ENCODE measurements at places on chromosomes 3 and 15.

DNA sequence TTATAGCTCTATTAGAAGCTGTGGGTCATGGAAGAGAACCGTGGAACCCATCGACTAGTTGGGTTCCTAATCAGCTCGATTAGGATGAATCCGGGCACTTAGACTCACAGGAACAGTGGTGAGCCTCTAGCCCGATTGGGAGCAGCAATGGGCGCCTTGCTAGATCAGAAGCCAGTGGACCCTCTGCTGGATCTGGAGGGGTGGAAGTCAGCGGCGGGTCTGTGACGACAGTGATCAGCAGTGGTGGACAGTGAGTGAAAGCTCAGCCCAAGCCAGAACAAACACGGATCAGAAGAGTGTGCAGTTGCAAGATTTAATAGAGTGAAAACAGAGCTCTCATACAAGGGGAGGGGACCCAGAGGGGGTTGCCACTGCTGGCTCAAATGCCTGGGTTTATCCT lies 1170.2 kb downstream of the OTOL1 start:
- DNase-seq = no peak

GRCh38 chr3:171330938-171331337 lies 129.3 kb downstream of the TNIK start:
- DNase-seq = no peak

- DNase-seq = no peak
These were observed 610 bp downstream of the EPHB3 start for GRCh38 chr3:184561913-184562877.

GRCh38 chr15:72592097-72592496 lies 62.4 kb upstream of the GOLGA6B start:
- no peak for DNase-seq

DNA sequence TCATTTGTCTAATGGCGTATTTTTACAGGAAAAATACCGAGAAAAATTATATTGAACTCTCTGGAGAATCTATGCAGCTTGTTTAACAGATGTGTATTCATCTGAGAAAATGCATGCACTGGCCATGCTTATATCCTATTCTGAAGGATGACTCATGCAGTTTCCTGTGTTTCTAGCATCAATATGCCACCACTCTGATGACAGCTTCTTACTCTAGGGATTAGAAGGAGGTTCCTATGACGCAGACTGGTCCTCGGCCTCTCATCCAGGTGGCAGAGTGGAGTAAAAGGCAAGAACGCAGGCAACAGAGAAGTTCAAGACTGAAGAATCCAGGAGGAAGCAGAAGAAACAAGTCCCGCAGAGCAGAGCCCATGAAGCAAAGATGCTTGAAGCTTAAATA lies 910.0 kb upstream of the ROBO1 start:
- no peak for DNase-seq

- DNase-seq = no peak
These were observed 212.5 kb downstream of the UBE3A start for GRCh38 chr15:25226360-25226759.

DNA sequence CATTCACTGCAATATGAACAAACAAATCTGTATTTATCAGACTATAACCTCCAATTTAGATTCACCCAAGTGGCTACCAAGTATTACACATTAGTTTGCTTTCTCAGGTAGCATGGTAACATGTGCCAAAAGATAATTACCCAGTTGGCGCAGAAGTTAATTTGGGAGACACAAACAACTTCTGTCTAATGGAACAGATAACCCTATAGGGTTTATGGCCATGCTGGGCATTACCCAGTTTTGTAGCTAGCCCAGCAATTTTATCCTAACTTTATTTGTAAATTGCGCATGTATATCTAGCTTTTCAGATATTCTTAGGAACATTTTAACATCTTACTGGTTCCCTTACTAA lies 780 bp downstream of the RPL22L1 start:
- no peak for DNase-seq

- DNase-seq = no peak
These were observed 226.0 kb downstream of the TCF12 start for GRCh38 chr15:57144448-57144847.

- DNase-seq = no peak
These were observed 343.9 kb upstream of the CBLB start for GRCh38 chr3:106212665-106213222.

DNA sequence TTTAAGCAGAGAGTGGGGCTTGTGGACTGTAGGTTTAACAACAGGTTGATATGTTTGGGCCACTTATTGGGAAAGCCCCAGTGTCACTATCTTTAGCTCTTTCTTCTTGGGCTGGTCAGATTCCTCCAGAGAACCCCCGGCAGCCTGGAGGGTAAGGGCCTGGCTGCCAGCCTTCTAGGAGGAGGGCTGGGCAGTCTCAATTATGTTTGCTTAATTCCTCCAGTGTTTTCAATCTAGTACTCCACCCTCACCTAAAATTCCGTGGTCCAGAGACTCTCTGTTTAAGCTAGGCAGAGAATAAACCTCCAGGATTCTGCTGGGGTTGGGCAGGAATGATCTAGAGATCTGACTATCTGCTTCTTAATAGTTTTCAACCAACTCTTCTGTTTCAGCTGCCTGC lies 5.3 kb downstream of the ASB14 start:
- no peak for DNase-seq

DNA sequence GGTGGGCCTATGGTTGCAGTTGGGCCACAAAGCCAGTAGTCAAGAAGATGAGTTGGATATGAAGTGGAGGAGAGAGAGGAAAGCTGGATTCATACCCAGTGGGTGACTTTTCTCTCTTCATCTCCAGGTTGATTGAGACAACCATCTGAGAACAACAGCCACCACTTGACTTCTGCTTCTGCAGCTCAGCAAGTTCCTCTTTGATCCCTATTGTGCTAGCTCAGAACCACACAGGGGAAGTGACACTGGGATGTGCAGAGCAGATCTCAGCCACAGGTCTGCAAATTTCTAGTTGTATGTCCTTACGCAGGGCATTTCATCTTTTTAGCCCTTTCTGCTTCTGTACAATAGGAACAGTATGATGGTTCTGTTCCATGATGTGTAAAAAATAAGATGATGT lies 459.2 kb upstream of the ARRDC4 start:
- DNase-seq = no peak

DNA sequence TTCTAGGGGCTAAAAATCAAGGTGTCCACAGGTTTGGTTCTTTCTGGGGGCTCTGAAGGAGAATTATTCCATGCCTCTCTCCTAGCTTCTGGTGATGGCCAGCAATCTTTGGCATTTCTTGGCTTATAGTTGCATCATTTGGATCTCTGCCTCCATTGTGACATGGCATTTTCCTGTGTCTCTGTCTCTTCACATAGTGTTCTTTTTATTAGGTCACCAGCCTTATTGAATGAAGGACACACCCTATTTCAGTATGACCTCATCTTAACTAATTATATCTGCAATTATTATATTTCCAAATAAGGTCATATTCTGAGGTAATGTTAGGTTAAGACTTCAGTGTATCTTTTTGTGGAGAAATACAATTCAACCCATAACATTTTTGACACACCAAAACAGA lies 3.2 kb upstream of the GBE1 start:
- no peak for DNase-seq

DNA sequence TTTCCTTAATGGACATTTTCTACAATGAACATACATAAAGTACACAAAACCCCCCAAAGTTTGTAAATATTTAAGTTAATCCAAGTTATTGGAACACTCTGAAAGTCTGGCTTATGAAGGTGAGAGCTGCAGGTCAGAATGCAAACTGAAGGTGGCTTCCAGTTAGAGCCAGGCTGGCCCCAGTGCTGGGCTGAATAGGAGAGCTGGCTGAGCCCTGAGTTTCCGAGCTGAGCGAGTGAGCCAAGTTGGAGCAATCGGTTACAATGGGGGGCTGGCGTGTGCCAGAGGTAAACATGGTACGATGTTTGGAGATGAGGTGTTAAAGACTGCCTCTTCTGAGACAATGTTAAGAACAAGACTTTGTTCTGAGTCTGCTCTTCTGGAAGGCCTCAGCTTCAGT lies 230.8 kb upstream of the MCTP2 start:
- DNase-seq = no peak

- DNase-seq = no peak
These were observed 289.8 kb downstream of the ZBTB20 start for GRCh38 chr3:114857299-114857701.

DNA sequence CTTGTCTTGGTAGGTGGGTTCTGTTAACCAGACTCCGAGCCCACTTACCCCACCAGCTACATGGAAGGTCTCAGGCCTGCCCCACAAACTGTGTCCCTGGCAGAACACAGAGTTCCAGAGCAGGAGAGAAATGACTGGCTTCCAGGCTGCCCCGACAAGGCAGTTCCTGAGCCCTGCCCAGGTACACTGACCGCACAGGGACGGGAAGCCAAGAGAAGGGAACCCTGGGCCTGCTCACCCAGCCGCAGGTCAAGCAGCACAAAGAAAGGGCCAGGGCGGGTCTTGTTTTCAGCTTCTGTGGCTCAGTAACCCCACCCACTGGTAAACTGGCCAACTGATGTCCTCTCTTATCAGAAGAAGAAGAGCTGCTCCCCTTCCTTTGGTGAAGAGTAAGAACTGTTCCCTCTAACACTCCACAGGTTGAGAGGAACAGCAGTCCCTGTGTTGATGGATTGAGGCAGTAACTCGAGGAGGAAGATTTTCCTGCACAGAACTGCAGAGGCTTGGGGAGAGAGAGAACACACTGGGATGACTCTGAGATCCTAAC lies 68.4 kb downstream of the CRTC3 start:
- DNase-seq = no peak

GRCh38 chr3:36678216-36679013 lies 85.9 kb downstream of the DCLK3 start:
- no peak for DNase-seq

DNA sequence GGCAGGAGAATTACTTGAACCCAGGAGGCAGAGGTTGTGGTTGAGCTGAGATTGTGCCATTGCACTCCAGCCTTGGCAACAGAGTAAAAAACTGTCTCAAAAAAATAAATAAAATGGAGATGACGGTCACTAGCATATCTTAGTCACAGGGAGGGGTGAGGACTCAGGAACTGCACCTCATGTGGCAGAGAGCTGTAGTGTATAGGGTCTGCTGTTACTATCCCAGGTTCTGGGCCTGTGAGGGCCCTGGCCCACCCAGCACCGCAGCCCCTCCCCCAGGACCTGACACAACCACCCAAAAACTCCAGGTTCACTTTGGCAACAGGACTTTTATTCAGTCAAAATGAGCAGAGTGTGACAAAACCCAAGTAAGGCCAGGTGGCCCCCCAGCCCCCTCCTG lies 22.3 kb downstream of the RNU5B-1 start:
- DNase-seq = no peak

DNA sequence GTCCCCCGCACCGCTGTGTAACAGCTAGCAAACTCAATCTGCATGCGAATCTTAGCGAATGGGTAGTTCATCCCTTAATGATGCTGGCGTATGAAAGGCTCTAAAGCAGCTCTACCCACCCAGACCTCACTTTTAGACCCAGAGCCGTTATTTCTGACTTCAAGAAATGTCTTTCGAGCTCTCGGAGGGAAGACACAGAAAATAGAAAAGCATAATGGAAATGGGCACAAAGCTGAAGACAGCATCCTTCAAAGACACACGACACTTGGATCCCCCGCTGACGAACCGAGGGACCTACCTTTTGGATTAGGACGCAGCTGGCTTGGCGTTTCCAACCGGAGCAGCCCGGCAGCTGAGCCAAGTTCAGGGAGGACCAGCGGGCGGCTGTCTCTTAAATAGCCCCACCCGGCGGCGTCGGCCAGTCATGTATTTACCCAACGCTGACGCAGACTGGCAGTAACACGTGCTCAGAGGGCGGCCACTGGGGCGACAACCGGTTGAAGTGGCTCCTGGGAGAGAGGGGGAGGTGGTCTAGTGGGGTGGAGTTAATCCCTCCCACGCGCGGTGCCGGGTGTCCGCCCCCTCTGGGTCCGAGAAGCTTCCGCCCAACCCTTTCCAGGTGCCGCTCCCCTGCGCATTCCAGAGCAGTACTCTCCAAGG lies 1.5 kb downstream of the CCK start:
- DNase-seq = no peak

GRCh38 chr15:81856001-81856633 lies 189.7 kb downstream of the MEX3B start:
- no peak for DNase-seq

GRCh38 chr3:119329551-119329950 lies 35.4 kb downstream of the ARHGAP31 start:
- no peak for DNase-seq

GRCh38 chr3:65406470-65406869 lies 632.2 kb downstream of the MAGI1 start:
- DNase-seq = no peak

DNA sequence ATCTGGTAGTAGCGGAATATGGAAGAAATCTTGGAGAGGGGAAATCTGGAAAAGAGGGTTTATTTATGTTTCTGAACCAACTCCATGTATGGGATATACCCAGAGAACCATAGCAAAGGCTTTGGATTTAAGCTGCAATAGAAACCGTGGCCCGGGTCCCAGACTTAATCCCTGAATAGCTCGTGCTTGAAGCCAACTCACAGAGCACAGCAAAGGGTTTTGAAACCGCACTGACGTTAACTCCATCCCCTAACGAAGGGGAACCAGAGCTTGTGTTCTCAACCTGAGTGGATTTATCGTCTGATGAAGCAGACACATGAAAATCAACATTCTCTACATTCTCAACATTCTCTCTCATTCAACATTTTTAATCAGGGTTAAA lies 154.6 kb downstream of the APBA2 start:
- no peak for DNase-seq

DNA sequence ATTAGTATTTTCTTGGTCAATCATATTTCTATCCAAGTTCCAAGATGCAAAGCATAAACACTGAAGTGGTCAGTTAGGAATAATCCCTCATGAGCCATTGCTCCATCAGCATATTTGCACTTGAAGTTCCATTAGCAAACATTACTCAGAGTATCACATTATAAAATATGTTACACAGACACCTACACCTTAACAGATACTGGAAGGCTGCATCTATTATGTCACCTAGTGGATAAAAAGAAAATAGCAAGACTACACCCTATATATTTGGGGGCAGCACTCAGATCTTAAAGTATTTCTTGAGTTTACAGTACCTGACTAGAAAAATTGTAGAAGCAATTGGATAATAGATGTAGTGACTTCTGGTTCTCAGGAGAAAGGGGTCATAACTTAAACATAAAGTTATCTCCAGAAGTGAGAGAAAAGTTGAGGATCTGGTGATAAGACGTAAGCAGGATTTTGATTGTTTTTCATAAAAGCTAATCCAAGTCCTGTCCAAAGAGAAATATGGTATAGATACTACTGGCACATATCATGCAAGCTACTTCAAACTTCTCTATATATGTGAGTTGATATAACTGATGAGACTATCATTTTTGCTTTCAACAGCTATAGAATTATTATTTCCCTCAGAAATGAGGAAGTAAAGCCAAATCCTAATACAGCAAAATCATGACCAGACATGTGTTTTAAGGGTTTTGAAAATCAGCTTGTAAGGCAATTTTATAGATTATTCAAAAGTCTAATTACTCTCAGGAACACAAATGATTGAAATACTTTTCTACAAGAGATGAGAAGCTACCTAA lies 422.2 kb downstream of the GBE1 start:
- DNase-seq = no peak

DNA sequence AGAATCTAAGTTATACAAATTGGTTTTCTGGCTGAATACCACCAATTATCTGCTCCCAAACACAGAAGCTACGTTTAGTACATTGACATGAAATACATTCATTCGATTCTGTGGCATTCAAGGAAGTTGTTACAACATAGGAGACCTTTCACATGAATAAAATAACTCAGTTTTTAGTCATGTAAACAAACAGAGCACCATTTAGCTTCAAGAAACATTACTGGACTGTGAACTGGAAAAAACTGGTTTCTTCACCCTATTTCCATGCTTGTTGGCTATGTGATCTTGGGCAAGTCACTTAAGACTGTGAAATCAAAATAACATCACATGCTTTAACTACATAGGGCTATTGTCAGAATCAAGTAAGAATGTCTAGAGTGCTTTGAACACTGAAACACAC lies 46.2 kb downstream of the NRG4 start:
- no peak for DNase-seq
